Germinal center (tissue), 1 donor: ENCODE measurements at places on chromosomes 3 and 15.

DNA sequence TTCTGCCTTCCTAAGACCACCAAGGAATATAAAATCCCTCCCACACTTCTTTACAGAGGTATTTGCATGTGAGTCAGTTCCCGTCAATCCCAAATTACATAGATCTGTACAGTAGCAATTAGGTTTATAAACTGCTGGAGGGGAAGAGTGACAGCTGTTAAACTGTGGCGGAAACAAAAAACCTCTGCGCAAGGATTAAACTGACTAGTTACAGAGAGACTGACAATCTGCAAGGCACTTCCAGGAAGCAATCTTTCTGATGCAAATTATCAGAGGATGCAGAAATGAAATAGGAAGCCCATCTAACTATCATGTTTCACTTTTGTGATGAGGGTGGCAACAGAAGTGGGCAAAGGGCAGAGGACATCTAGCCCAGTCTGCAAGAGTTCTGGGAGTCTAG, 150.4 kb downstream of the RTP4 start:
- DNase-seq = peak; percentile 28

- no peak for DNase-seq
Measured at GRCh38 chr3:110811050-110811449, 260.6 kb upstream of the NECTIN3 start.

GRCh38 chr15:28955160-28955992, 69.6 kb downstream of the APBA2 start:
- no peak for DNase-seq

DNA sequence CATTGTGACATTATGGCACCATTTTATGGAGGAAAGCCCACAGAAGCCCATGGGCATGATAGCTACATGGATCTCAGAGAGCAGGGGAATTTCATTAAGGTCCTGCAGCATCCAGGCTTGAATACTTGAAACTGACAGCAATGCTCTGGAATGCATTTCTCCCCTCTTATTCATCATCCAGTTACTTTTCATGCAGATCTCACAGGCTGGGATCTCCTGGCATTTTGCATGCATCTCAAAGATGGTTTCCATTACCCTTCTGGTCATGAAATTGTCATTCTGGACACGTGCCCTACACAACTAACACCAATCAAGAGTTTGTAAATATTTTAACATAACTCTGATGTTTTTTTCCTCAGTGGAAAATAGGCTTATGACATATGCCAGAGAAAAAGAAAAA, 32.4 kb downstream of the VGLL3 start:
- DNase-seq = no peak

DNA sequence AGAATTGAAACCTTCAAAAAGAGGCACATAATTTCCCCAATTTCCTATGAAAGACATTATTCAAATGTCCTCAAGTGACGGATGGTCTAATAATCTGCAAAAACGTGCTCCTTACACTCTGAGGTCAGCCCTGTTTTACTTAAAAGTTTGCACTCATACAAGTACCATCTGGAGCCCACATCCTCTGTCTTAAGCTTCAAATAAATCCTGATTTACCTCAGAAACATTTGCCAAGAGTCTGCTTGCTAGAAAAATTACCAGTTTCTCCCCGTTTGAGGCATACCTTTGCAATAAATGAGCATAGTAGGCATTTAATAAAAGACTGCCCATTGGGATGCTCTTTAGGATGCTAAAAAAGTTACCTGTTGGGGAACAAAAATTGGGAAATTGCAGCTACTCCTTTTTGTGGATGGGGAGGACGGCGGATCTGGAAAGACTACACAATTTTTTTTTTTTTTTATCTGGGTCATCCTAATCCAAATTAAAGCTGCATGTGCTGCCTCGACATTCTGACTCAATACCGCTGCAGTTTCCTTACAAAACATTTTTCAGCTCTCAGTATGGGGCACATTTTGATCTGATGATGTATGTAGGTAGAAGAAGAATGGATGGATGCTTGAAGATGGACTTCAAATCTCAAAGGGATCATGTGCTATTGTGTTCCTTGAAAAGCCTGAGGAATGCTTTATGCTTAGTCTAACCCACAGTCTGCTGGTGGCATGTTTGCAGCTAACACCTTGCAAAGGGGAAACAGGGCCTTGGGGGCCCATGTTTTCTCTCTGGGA, 233.7 kb upstream of the ADAMTS9 start:
- DNase-seq = no peak

DNA sequence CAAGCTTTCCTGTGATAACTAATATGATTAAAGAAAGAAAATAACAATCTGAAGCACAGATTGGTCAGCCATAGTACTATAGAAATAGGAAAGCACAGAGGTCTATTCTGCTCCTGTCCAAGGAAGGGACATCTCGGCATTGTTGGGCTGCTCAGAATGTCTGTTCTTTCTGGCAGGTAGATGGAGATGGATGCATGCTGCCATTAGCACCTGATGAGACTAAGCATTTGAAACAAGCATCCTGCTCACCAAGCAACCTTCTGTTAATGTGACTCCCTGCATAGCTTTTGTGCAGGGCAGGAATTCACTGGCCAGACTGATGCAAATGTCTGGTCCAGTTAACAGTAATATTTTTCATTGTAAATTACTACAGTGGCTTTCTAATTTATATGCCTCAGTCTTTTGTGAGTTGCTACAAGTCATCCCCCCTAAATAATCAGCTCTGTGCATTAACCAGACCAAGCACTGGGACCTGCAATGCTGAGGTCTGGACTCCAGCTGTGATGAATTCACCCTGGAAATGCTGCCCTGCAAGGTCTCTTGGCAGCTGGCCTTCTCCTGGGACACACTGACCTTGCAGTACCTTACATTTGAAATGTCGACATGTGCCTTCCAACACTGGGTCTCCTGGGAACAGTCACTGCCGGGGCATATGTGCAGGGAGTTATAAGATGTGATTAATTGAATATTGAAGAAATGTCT, 1123.7 kb downstream of the IGSF11 start:
- DNase-seq = no peak

GRCh38 chr3:125083776-125084175, 28.0 kb upstream of the HEG1 start:
- no peak for DNase-seq
